ENCODE measurements at places on chromosomes 1 and 21.

GRCh38 chr1:159938211-159938852 lies 7.1 kb downstream of the IGSF9 start:
- DNase-seq = no peak

GRCh38 chr1:41799723-41800122 lies 119.0 kb downstream of the HIVEP3 start:
- no peak for DNase-seq

- DNase-seq = no peak
These were observed 11.3 kb downstream of the SYTL1 start for GRCh38 chr1:27353166-27353565.

GRCh38 chr1:184975208-184975870 lies 1.0 kb upstream of the NIBAN1 start:
- DNase-seq = no peak

GRCh38 chr21:45546636-45547544 lies 4.7 kb upstream of the SLC19A1 start:
- DNase-seq = no peak

DNA sequence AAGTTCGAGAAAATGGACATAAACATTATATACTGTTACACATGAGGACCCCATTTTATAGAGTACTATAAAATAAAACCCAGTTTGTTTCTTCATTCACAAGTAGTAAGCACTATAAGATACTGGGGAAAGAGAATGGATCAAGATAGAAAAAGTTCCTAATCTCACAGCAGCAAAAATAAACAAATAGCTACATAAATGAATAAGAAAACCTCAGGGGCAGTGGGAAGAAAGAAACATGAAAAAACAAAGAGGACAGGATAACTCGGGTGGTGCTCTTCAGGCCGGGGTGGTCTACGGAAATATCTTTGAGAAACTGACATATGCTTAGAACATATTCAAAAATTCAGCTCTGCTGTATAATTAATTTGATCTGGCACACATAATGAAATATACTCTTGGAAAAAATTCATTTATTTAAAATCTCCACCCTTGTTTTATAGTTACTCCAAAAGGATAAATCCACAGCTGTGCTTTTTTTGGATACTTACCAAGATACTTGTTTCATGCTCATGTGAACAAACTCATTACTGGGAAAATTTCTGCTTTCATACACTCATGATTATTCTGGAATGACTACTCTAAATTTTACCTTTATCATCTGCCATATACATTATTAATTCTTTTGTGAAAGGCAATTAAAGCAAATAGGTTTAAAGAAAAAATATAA lies 20.0 kb downstream of the CEP170 start:
- no peak for DNase-seq

DNA sequence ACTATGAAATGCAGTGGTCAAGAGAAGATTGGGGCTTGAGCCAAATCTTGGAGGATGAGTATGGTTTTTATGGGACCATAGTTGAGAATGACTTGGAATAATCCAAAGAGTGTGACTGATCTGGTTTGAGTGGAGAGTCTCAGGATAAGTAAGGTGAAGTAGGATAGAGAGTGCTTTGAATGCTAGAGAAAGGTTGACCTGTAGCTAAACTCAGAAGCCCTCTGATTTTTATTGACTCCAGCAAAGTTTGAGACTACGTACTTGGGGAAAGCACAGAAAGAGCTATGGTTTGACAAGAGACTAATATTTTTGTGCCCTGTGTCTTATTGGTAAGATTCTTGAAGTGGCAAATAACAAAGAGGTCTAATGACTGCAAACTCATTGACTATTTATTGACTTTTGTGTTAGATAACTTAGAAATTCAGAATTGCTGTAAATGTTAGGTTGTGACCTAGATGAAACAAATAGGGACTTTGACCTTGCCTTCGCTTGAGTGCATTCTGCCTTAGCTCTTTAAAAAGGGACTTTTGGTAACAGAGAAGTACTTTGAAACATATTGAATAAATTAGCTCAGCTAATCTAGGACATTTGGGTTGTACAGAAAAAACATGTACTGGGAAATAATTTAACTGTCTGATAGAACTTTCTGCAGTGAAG lies 35.1 kb downstream of the UAP1 start:
- DNase-seq = no peak

DNA sequence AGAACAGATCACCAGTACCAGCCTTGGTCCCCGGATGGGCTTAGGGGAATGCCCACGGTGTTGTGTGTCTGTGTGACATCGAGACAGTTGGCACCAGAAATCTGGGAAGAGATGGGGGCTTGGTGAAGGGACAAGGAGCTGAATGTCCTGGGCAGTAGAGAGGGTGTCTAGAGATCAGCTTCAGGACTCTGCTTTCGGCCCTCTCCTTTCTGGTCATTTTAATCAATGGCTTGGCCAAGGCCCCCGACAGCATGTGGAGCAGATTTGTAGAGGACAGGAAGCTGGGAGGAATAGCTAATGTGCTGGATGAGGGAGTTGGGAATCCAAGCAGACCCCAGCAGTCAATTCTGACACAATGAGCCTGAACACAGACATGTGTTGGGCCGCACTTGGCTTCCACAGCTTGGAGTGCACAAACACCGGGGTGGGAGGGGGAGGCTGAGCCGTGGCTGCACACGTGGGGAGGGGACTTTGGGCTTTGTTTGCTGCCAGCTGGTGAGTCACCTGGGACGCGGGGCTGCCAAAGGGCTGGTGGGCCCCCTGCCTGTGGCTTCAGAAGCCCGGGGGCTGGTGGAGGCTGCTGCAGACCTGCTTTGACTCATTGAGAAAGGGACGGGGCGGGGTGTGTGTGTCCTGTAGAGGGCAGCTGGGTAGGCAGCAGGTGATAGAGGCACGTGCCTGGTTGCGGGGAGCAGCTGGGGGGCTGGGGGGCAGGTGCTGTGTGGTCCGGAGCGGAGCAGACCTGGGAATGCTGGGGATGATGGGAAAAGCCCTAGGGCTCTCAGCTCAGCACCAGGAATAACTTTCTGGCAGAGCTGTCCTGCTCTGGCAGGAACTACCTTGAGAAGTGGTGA lies 20.9 kb downstream of the SLC1A7 start:
- DNase-seq = no peak

DNA sequence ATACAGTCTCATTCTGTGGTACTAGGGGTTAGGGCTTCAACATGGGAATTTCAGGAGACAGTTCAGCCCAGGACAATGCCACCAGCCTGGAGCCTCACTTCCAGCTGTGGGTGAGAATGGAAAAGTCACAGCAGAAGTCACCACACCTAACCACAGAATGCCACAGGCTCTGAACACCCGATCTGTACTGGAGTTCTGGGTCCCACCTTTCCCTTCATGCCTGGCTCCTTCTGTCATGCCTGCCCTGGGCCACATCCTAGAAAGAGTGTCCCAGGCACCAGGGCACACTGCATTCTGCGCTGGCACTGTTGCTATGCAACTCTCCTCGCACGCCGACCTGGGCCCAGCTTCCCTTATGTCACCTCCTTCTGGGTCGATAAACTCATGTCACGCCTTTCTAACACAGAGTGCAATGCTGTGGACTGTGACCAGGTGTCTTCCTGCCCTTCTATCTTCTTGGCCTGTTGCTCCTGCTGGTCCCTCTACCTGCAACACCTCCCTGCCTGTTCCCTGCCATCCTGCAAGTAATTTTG lies 21.2 kb downstream of the RCSD1 start:
- no peak for DNase-seq

DNA sequence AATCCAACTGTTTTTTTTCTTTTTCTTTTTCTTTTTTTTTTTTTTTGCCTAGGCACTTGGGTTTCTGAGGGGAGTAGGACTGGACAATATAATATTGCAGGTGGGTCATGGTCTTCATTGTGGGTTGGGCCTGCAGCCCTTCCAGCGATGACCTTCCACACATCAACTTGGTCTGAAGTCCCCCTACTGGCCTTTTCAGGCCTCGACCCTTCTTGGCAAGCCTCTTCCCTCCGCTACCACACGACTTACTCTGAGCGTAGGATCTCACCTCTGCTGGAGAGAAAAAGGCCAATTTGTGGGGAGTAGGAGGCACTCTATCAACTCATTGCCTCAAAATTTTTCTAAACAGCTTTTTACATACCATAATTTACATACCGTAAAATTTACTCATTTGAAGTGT lies 51.1 kb upstream of the GRIK3 start:
- no peak for DNase-seq

- DNase-seq = no peak
These were observed 88.8 kb downstream of the SYT2 start for GRCh38 chr1:202621446-202621845.

GRCh38 chr1:72892461-72892860 lies 610.1 kb upstream of the NEGR1 start:
- no peak for DNase-seq

DNA sequence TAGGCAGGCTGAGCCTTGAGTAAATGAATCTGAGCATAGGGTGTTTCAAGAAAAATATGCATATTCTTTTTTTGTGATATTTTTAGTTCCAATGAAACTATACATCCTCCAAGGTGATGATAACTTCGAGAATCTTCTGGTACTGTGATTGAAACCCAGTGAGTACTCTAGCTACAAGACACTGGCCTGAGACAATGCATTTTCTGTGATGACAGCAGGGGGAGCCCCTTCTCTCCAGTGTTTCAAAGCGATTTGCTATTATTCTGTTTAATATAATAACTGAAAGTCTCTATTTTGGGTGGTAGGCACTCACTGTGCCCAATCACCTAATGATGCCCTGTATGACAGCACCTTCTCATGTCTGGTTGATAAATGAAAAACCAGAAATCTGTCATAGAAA lies 12.1 kb downstream of the IRF2BP2 start:
- peak; percentile 67 for DNase-seq

DNA sequence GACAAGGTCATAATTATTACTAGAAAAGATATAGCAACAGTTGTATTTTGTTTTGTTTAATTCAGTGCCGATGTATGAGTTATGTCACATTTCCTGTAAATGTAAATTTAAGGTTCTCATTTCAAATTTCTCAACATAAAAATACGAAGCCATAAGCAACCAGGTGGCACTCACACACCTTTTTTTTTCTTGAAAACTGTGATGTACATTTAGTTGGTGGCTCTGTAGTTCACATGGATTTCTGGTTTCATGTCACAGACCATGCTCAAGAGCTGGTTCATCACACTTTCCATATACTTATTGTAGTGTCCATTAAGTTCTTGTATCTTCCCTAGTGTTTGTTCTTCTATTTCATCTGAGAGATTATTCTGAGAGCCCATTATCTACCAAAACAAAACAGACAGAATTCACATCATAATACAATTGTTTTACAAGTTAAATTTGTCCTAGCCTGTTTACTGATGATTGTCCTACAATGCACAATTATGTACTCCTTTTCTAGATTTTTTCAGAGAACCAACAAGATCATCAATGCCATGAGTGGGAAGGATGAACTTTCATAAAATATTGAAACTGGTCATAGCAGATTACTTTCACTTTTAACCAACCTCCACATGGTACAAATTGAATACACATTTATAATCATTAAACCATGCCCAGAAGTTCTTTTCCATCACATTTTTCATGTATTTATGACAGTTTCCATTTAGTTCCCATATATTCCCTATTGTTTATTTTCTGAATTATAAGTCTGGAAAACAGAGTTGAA lies 17.1 kb downstream of the ATP6V1G3 start:
- DNase-seq = no peak

DNA sequence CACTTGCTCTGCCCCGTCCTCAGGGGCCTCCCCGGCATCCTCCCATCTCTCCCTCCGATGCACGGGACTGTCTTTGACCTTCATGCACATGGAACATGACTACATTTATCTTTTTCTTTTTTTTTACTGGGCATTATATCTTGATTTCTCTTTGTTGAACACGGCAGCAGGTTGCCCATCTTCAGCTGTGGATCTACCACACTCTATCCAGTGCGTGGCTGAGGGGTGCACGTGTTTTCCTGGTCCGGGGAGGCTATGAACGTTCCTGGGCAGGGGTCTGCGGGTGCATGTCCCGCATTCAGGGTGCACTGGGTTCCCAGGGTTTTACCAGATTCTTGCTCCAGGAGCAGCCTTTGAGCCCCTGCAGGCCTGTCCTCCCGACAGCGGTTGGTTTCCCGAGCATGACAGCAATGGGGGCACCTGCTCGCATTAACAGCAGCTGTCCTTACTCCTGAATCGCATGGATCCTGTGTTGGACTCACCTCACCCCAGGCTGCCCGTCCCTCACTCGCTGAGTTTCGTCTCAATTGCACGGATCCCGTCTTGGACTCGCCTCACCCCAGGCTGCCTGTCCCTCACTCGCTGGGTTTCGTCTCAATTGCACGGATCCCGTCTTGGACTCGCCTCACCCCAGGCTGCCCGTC lies 7.4 kb downstream of the POFUT2 start:
- DNase-seq = no peak

GRCh38 chr1:109764561-109765482 lies 1.1 kb upstream of the EPS8L3 start:
- peak; percentile 9 for DNase-seq

- DNase-seq = no peak
These were observed 167.5 kb upstream of the DPYD start for GRCh38 chr1:98088381-98088780.

- DNase-seq = no peak
These were observed 39.0 kb downstream of the MRPL39 start for GRCh38 chr21:25568246-25568645.

DNA sequence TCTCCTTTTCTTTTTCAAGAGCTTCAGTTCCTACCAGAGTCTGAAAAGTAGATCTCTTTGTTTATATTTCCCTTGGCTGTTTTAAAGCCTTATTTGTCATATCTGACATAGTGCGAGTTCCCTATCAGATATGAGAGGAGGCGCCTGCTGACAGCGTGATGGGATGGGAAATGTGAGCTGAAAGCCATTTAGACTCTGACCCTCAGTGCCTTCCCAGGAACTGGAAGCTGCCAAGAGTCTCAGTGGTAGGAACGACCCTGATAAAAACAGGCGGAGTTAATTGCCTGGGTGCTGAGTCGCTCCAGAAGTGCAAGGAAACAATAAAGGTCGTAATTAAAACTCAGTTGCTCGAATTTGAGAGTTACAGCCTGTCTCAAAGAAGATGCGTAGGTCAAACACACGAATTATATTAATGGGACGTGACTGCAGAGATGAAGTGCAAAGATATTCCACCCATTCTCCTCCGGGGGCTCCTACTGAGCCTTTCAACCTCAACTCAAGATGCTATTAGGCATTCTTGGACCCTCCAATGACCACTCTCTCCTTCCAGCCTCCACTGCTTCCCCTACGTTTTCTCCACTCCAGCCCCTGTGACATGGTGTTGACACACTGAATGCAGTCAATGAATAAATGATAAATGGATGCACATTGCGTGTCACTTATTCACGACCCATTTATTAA lies 84.6 kb downstream of the KAZN start:
- no peak for DNase-seq

GRCh38 chr21:32728848-32729247 lies 1.0 kb upstream of the SYNJ1 start:
- no peak for DNase-seq
